ENCODE measurements at places on chromosomes 6 and 20.

- no peak for DNase-seq
These were observed 195.7 kb downstream of the LMBRD1 start for GRCh38 chr6:69601132-69601531.

DNA sequence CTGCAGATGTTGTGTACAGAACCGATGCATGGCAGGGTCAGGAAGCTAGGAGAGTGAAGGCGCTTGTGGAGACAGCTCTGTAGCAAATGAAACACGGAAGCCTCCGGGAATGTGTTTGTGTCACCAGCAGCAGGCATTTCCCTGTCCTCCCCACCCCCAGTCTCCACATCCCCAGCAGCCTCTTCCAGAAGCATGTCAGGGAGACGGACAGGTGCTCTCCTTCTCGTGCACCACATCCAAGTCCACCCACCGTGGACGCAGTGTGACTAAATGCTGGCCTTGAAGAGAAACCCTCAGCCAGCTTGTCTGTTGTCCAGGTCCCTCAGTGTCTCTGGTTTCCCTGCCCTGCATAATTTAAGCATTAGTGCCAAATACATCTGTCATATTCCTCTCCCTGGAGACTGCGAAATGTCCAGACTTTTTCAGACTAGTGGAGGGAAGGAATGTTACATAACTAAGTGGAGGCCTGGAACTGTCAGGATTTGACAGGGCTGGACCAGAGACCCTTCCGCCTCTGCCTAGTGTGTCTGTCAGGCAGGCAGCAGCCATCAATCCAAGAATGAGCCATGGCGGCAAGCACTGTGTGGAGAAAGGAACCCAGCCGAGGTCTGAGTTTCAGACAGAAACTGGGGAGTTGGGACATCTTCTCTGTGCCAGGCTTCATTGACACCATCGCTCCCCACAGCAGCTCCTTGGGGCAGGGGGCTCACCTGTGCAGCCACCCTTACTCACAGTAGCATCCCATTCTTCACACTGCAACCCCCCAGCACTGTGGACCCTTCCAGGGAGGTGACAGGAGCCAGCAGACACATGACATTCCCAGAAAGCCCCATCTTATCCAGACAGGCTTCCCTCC is 26.6 kb upstream of the PI16 start:
- no peak for DNase-seq

GRCh38 chr20:11195899-11196558 is 522.2 kb upstream of the JAG1 start:
- no peak for DNase-seq

DNA sequence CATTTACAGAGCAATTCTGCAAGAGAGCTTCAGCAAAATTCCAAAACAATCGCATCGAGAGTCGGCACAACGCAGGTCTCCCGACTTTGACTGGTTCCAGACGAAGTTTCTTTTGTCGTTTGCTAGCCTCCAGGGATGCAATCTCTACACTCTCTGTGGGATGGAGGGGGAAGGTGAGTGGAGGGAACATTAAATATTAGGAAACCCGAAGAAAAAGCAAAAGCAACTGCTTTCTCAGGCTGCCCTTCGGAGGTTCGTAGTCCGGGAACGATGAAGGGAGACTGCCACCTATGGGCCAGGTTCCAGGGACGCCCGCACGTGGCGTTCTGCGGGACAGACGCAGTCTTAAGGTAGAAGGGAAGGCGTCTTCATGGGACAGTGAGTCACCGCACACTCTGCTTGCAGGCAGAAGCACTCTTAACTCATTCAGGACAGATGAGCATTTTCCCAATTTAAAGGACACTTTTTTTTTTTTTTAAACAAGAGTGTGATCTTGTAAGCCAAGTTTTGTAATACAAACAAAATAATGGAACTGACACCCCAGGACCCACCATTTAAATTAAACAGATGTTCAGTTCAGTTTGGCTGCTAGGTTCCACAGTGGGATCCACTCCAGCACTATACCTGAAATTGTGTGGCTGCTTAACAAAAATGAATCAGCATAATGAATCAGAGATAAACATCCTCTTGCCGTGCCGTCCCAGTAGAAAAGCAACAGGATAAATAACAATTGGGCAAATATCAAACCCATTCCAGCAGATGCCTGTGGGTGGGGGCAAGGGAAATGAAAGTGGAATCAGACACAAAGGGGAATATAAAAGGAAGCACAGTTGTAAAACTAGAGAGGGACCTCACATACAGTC is 65.8 kb upstream of the ARMC2 start:
- DNase-seq, result peak; percentile 91
